Astrocyte (in vitro differentiated cells and primary cell): ENCODE measurements at places on chromosomes 11 and 22. TPM values are rescaled to one million over a fixed set of nuclear protein-coding genes. Genes with fewer than 3 reads are reported as not detected.

DNA sequence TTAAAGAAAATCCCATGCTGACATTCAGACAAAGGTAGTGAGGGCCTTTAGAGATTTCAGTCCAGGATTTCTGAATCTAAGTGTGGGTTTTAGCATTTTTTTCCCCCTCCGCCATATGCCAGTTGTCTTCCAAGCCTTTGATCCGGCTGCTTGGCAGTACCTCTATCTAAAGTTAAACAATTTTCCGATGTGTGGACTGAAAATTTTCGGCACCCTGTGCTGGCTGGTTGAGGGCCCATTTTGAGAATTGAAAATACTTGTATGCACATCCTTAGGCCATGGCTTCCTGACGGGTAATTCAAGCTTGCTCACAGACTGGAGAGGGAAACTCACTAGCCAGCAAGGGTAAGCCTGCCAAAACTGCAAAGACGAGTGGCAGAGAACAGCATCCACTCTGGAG lies 131.9 kb upstream of the NARS2 start:
- H3K27ac ChIP-seq, result no peak overlapping the region
- no peaks in the 10 kb centered on the region for H3K36me3 ChIP-seq
- H3K4me3 ChIP-seq, result no peak overlapping the region
- no peak for DNase-seq
- no peaks in the 10 kb centered on the region for H3K27me3 ChIP-seq

- peaks cover 46% of the 10 kb centered on the region for H3K4me1 ChIP-seq
- no peak overlapping the region for H3K4me3 ChIP-seq
- H3K27ac ChIP-seq, result no peak overlapping the region
- DNase-seq, result peak; percentile 92
- no peaks in the 10 kb centered on the region for H3K27me3 ChIP-seq
These were observed 5.3 kb downstream of the OMP start for GRCh38 chr11:77107950-77108349.

GRCh38 chr11:115065830-115066664 lies 387.7 kb downstream of the NXPE2 start:
- no peak overlapping the region for H3K4me3 ChIP-seq
- no peaks in the 10 kb centered on the region for H3K27me3 ChIP-seq
- H3K27ac ChIP-seq, result no peak overlapping the region
- H3K4me1 ChIP-seq, result no peaks in the 10 kb centered on the region
- no peaks in the 10 kb centered on the region for H3K36me3 ChIP-seq

DNA sequence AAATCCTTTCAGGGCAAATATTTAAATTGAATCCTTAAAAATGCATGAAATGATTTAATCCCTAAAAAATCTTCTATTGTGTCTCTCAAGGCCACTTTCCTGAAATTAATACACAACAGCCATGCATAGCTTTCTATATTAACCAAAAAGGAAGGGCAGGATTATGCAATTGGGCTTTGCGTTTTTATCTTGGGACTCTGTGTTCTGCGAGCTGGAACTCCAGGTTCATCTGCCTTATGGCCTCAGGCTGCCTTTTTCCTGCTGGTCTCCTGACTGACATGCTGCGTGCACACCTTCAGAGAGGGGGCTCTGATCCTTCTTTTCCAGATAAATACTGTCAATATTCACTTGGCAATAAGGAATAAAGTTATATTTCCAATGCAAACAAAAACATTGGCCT lies 141.7 kb upstream of the GRIA4 start:
- H3K4me1 ChIP-seq, result no peaks in the 10 kb centered on the region
- no peaks in the 10 kb centered on the region for H3K27me3 ChIP-seq
- no peak overlapping the region for H3K27ac ChIP-seq
- H3K4me3 ChIP-seq, result no peak overlapping the region

Gene HBB
- total RNA-seq, result not detected in 2 replicates
